Osteoblast (primary cell): ENCODE measurements at places on chromosomes 2 and 18.
A peak's percentile ranks its signal among the peaks of the same experiment; 100 is the strongest.

DNA sequence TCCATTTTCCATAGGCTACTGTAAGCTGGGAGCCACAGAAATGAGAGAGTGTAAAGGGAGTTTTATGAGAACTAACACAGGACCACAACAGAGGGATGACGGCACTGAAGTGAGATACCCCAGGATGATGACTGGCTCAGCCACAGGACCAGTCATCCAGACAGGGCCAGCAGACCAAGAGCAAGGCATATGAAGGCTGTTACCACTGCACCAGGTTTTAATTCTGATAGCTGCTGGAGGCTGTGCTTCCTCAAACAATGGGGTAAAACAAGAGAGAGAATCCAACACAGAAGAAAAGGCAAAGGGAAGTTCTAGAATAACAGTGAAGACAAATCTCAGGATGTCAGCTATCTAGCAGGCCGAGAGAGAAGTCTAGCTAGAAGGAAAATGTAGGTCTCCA lies 94.9 kb downstream of the BCL2 start:
- peak; percentile 71 for DNase-seq
- H3K36me3 ChIP-seq: no peaks in the 10 kb centered on the region
- no peaks in the 10 kb centered on the region for H3K4me1 ChIP-seq
- peaks cover 7% of the 10 kb centered on the region for H3K27me3 ChIP-seq
- no peak overlapping the region for H3K4me3 ChIP-seq
- no peak overlapping the region for H3K27ac ChIP-seq

DNA sequence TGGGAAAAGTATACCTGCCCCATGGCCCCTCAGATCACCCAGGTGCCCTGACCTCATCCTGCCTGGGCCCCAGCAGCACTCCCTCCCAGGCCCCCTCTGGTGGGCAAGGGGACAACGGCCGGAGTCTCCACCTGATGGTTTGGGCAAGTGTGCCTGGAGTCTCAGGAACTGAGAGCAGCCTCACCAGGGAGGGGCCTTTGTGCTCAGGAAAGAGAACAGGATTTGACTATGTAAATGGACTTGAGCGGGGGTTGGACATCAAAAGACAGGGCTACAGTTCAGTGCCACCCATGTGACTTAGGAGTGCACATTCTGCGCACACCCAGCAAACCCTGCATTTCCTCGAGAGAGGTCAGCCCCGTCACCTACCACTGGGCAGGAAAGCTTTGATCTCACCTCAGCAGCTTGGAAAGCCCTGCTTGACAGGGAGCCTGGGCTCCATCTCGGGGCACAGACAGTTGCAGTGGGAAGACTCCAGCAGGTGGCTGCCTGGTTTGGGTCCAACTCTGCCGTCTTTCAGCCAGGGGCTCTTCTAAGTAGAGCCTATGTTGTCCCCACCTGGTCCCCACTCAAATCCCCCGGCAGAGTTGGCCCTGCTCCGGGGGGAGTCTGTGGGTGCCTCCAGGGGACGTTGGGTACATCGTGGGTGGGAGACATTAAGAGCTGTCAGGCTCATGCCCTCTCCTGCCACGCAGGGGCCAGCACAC lies 3.3 kb downstream of the INPP5D start:
- peak; percentile 78 for DNase-seq
- H3K27ac ChIP-seq: no peak overlapping the region
- no peaks in the 10 kb centered on the region for H3K4me1 ChIP-seq
- H3K27me3 ChIP-seq: no peaks in the 10 kb centered on the region

DNA sequence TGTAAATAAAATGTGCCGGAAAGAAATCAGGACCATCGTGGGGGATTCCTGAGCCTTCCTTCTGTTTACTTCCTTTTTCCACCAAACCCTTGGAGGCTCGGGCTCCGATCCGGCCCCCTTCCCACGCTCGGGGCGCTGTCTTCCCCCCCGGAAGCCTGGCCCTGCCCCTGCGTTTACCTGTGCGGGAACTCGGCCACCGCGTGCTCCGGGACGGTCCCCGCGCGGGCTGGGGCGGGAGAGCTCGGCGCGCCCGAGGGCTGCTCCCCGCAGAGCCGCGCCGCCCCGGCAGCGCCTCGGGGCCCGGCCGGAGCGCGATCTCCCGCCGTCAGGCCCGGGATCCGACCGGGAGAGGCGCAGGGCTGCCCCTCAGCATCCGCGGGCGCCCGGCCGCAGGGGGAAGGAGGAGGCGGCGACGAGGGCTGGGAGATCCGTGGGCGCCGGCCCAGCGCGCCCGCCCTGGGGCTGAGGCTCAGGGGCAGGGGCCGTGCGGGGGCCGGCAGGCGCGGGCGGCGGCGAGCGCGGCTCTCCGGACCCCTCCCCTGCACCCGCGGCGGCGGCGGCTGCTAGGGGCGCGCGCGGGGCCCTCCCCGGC lies 435 bp downstream of the ADCY3 start:
- H3K36me3 ChIP-seq: no peaks in the 10 kb centered on the region
- peak overlapping the region; percentile 75 for H3K4me3 ChIP-seq
- H3K4me1 ChIP-seq: peaks cover 23% of the 10 kb centered on the region
- DNase-seq: peak; percentile 97
- H3K27me3 ChIP-seq: no peaks in the 10 kb centered on the region

DNA sequence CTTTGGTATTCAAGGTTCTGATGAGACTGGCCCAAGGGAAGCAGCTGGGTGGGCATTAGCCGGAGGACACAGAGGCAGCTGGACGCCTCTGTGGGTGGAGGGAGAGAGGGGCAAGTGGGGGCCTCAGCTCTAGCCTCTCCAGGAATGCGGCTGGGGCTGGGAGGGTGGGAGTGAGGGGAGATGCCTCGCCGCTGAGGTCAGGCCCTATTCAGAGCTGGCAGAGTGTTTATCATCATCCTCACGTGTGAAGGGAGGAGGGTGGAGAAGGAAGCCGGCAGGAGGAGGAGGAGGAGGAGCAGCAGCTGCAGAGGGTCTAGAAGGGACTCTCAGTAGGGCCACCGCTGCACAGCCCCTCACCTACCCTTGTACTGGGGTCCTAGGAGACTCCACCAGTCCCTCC lies 43.1 kb downstream of the TNS1 start:
- peaks cover 10% of the 10 kb centered on the region for H3K4me1 ChIP-seq
- peaks cover 3% of the 10 kb centered on the region for H3K36me3 ChIP-seq
- DNase-seq: no peak
- H3K4me3 ChIP-seq: no peak overlapping the region
- H3K27ac ChIP-seq: no peak overlapping the region

GRCh38 chr18:10289951-10290637 lies 164.3 kb upstream of the APCDD1 start:
- no peak overlapping the region for H3K27ac ChIP-seq
- no peaks in the 10 kb centered on the region for H3K4me1 ChIP-seq
- H3K4me3 ChIP-seq: no peak overlapping the region
- peaks cover under 1% of the 10 kb centered on the region for H3K27me3 ChIP-seq
- DNase-seq: no peak
- H3K36me3 ChIP-seq: no peaks in the 10 kb centered on the region

GRCh38 chr2:75310876-75311275 lies 111.6 kb upstream of the TACR1 start:
- no peaks in the 10 kb centered on the region for H3K36me3 ChIP-seq
- peaks cover 10% of the 10 kb centered on the region for H3K4me1 ChIP-seq
- no peak for DNase-seq
- H3K4me3 ChIP-seq: peak overlapping the region; percentile 4
- no peak overlapping the region for H3K27ac ChIP-seq

GRCh38 chr2:20634507-20635112 lies 16.3 kb downstream of the HS1BP3 start:
- no peaks in the 10 kb centered on the region for H3K27me3 ChIP-seq
- DNase-seq: peak; percentile 95
- peaks cover 12% of the 10 kb centered on the region for H3K4me1 ChIP-seq

DNA sequence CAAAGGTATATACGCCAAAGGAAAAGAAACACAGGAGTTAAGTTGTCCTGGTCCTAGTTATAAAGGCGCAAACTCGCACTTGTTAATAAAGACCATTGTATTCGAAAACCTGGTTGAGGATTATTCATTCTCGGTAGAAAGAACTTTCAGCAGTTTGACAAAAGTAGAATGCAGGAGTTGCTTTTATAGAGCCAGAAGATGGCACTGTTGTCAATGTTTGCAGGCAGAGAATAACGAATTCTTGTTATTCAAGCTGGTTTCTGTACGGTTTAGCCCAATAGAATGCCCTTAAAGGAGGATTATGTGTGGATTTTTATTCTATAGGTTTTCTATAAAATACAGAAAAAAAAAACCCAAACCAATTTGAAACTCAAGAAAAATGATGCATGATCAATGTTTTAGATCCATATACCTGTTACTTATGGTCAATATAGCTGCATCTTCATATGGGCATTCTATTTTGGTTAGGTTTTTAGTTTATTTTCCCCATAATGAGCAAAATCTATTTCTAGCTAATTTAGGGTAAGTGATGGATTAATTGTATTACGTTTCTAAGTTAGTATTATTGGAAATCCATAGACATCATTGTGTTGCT lies 510.3 kb downstream of the PLCL1 start:
- peaks cover 4% of the 10 kb centered on the region for H3K27me3 ChIP-seq
- peaks cover 3% of the 10 kb centered on the region for H3K4me1 ChIP-seq
- DNase-seq: no peak
- H3K4me3 ChIP-seq: no peak overlapping the region
- no peaks in the 10 kb centered on the region for H3K36me3 ChIP-seq
- H3K27ac ChIP-seq: no peak overlapping the region

GRCh38 chr2:168357797-168358472 lies 98.1 kb upstream of the CERS6 start:
- no peak overlapping the region for H3K4me3 ChIP-seq
- no peaks in the 10 kb centered on the region for H3K4me1 ChIP-seq
- DNase-seq: no peak
- H3K36me3 ChIP-seq: no peaks in the 10 kb centered on the region
- peaks cover 4% of the 10 kb centered on the region for H3K27me3 ChIP-seq

DNA sequence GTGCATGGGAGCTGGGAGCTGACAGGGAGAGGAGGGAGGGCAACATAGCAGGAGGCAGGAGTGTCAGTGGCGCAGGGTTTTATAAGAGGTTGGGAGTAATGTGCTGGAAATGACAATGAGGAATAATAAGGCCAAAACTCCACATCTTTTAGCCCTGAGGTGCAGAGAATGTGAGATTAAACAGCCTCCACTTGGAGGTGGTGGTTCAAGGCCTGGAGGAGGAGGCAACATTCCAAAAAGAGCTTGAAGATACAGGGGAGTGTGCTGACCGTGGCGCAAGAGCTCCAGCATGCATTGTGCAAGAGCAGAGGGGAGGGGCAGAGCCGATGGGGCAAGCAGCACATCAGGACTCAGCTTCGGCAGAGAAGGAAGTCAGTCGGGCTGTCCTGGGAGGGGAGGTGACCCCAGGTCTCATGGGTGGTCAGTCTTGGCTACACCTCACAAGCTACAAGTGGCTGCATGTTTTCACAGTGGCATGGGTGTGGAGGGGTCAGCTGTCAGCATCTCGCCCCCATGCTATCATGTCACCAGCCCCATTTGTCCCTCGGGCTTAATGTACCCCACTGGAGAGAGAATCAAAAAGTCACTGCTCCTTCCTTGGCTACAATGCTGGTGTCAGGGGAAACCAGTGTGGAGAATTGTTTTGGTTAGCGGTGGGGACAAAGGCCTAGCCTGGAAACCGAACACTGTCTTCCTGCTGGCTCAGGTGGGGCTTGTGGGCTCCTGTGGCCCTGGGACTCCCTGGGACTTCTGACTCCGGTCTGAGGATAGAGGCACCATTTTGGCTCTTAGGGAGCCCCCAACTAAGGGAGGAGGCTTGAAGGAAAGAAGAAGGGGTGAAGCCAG lies 208.0 kb downstream of the ZFP36L2 start:
- H3K27me3 ChIP-seq: no peaks in the 10 kb centered on the region
- H3K4me1 ChIP-seq: peaks cover 9% of the 10 kb centered on the region
- DNase-seq: peak; percentile 83
- H3K27ac ChIP-seq: peak overlapping the region; percentile 17
- H3K36me3 ChIP-seq: no peaks in the 10 kb centered on the region

GRCh38 chr2:240585101-240585500 lies 1.4 kb upstream of the CAPN10 start:
- H3K36me3 ChIP-seq: no peaks in the 10 kb centered on the region
- peak overlapping the region; percentile 90 for H3K4me3 ChIP-seq
- H3K27me3 ChIP-seq: no peaks in the 10 kb centered on the region
- no peak for DNase-seq
- peak overlapping the region; percentile 79 for H3K27ac ChIP-seq

- DNase-seq: no peak
- H3K27ac ChIP-seq: no peak overlapping the region
- no peaks in the 10 kb centered on the region for H3K4me1 ChIP-seq
Measured at GRCh38 chr2:152189622-152190495, 14.3 kb upstream of the STAM2 start.

DNA sequence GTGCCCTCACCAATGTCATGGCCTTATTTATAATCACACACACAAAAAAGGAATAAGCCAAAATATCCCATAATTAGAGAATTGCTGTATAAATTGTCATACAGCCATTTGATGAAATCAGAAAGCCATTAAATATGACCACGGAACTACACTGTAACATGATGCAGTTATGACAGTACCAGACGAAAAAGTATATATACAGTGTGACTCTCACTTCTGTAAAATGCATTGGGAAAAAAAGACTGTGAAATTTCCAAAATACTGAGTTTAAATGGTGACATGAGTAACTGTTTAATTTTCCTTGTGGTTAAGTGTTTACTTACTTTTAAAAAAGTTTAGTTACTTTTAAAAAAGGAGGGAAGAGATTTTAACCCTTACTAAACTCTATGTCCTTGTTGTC lies 25.4 kb downstream of the UXS1 start:
- no peak for DNase-seq
- H3K27ac ChIP-seq: no peak overlapping the region
- H3K36me3 ChIP-seq: no peaks in the 10 kb centered on the region
- no peaks in the 10 kb centered on the region for H3K27me3 ChIP-seq
- no peak overlapping the region for H3K4me3 ChIP-seq
- H3K4me1 ChIP-seq: peaks cover 2% of the 10 kb centered on the region

- no peak overlapping the region for H3K27ac ChIP-seq
- peaks cover 3% of the 10 kb centered on the region for H3K4me1 ChIP-seq
- no peak overlapping the region for H3K4me3 ChIP-seq
- no peaks in the 10 kb centered on the region for H3K36me3 ChIP-seq
- DNase-seq: no peak
Measured at GRCh38 chr2:144607099-144607498, 87.2 kb upstream of the ZEB2 start.

- no peak overlapping the region for H3K27ac ChIP-seq
- no peaks in the 10 kb centered on the region for H3K4me1 ChIP-seq
- no peak for DNase-seq
- H3K27me3 ChIP-seq: no peaks in the 10 kb centered on the region
Measured at GRCh38 chr18:42292654-42293053, 337.6 kb downstream of the PIK3C3 start.

- H3K27me3 ChIP-seq: peaks cover 16% of the 10 kb centered on the region
- no peak overlapping the region for H3K4me3 ChIP-seq
- H3K36me3 ChIP-seq: no peaks in the 10 kb centered on the region
- no peak for DNase-seq
Measured at GRCh38 chr2:158047156-158047611, 54.5 kb upstream of the UPP2 start.

DNA sequence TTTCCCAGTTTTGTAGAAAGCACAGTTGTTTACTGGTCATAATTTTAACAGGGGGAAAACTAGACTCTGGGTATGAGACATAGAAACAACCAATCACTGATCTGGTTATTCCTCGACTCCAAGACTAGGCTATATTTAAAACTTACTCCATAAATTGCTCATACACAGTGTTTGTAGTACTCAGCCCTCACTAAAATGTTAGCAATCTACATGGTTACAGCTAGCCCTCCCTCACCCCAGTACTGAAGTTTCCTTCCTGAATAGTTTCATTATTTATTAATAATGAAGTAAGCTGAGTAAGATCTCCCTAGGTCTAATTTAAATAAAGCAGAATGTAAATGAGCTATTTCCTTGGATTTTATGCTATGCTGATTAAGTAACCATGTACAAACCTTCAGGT lies 275.1 kb downstream of the CDH20 start:
- H3K27me3 ChIP-seq: no peaks in the 10 kb centered on the region
- peaks cover 41% of the 10 kb centered on the region for H3K4me1 ChIP-seq
- no peak for DNase-seq
- no peaks in the 10 kb centered on the region for H3K36me3 ChIP-seq
- no peak overlapping the region for H3K27ac ChIP-seq
